Endothelial cell (in vitro differentiated cells): ENCODE measurements at places on chromosomes 12 and 14. TPM values are rescaled to one million over a fixed set of nuclear protein-coding genes. Genes with fewer than 3 reads are reported as not detected.

DNA sequence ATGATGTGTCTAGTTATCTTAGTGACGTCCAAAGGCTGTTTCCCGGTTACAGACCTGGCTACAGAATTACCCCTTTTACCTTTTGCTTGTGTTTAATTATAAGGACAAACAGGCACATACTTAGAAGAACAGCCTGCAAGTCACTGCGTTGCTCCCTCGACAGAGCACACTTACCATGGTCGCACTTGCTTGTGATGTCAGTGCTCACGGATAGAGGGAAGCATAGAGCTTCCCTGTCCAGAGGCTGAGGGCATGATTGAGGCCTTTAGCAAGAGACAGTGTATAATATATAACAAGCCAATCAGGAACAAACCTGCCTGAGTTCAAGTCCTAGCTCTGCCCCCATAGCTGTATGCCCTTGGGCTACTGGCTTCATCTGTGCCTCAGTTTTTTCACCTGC is 73.2 kb upstream of the SCN8A start:
- DNase-seq, result no peak

GRCh38 chr12:104656383-104656782 is 199.6 kb downstream of the CHST11 start:
- no peak for DNase-seq

DNA sequence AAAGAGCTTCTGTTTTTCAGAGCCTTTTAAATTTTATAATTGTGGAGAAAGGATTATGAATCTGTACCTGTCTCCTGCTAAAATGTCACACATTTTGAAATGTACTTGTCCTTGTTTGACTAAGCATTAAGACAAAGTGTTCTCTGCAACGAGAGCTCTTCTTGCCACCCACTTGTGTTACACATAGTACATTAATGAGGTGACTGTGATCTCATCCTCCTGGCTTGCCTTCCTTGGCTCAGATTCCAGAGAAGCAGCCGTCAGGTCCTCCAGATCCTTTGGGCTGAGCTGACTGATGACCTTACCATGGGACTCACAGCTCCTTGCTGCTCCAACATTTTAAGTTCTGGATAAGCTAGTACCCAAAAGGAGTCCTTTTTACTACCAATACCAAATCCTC is 81.4 kb downstream of the BBS10 start:
- no peak for DNase-seq

KRT75 gene
- not detected for total RNA-seq

- DNase-seq, result no peak
Observed at GRCh38 chr14:67853715-67854114, 34.1 kb downstream of the RAD51B start.

- DNase-seq, result no peak
Observed at GRCh38 chr14:91293281-91293680, 48.8 kb upstream of the GPR68 start.

DNA sequence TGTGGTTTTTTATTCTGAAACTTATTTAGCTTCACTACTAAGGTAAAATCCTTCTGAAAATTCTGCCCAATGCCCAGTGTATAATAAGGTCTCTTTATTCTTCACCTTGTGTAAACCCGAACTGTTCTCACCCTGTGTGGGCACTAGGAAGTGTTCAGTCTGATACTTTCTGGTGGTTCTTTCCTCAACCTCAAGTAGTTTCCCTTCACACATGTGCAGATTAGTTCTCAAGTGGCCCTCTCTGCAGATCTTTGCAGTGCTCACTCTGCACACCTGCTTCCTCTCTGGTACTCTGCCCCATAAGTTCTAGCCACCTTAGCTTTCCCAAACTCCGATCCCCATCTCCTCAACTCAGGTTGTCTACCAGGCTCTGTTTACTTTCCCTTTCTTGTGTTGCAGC is 61.6 kb downstream of the RAD51B start:
- DNase-seq, result no peak

- DNase-seq, result no peak
Observed at GRCh38 chr14:89428173-89428523, 11.1 kb upstream of the FOXN3 start.

DNA sequence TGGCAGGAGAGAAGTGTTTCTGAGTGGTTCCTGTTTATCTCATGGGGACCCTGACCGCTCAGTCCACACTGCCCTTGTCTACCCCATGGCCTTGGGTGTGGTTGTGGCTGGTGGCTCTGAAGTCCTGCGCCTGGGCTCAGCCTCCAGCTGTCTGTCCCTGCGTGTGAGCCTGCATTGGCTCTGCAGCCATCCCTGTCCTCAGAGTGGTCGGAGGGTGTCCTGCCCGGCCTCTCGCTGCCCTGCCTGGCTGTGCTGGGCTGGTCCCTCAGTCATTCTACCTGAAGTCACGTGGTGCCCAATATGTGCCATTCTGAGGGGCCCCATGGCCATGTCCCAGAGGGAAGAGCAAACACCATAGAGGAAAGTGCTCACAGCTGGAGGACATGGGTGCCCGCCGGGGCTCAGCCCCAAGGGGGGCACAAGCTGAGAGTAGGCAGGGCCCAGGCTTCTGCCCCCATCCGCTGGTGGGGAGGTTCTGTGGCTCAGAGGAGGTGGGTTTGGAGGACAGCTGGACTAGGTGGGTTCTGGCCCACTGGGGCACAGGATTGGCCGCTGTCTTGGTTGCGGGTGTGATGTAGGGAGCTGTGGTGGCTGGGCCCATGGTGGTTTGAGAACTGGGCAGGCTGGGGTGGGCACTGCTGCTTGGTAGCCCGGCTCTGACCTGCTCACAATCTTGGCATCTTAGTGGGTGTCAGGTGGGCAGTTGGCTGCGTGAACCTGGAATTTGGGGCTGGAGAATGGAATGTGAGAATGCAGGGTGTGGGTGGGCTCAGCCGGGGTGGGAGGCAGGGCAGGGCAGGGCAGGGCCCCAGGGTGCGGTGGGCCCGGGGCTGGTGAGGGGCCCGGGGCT is 11.6 kb downstream of the TEDC1 start:
- DNase-seq, result no peak
